ENCODE measurements at places on chromosomes 7 and 10. TPM values are rescaled to one million over a fixed set of nuclear protein-coding genes. Genes with fewer than 3 reads are reported as not detected.

ANKRD1 gene
- total RNA-seq: 7.0 TPM

PILRA gene
- not detected for total RNA-seq

NKX2-3 gene
- not detected for total RNA-seq

SORCS1 gene
- total RNA-seq: not detected

DUSP5 gene
- 37.4 TPM for total RNA-seq

RBM48 gene
- total RNA-seq: 9.3 TPM

ZPBP gene
- total RNA-seq: not detected

IFIT1B gene
- not detected for total RNA-seq
